Adipocyte (in vitro differentiated cells): ENCODE measurements at places on chromosomes 12 and 14.
A peak's percentile ranks its signal among the peaks of the same experiment; 100 is the strongest.

GRCh38 chr12:108967869-108968540 lies 52.9 kb downstream of the SVOP start:
- DNase-seq: no peak

DNA sequence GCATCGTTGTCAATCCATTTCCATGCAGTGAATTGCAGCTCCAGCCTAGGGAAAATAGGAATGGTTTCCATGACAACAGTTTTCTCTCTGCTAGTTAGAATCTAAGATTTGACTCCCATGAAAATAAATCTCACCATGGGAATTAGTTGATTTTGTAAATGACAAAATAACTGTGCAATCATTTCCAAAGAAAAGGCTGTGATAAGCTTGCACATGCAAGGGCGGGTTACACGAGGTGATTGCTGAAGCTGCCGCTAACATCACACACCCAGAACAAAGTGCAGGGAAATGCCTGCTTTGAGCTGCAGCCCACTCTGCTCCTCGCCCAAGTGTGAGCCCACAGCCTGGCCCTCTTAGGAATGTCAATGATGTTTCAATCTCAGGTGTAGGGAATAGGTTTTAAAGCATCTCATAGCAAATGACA lies 53.8 kb downstream of the TRIM9 start:
- DNase-seq: no peak

DNA sequence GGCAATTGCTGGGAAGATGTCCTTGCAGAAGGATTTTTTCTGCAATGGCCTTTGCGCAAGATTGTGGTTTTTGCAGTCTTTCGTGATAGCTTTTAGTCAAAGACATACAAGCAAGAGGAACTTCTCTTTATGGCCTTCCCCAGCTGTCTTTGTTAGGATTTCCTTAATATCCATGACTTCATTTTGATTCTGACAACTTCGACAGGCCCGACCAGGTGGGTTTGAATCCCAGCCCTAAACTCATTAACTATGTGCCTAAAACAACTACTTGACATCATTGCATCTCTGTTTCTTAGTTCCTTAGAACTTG lies 13.3 kb upstream of the VRK1 start:
- no peak for DNase-seq

- no peak for DNase-seq
Measured at GRCh38 chr14:77746064-77746702, 14.8 kb downstream of the SNW1 start.

GRCh38 chr14:22227084-22227483 lies 361.9 kb downstream of the DAD1 start:
- no peak for DNase-seq

DNA sequence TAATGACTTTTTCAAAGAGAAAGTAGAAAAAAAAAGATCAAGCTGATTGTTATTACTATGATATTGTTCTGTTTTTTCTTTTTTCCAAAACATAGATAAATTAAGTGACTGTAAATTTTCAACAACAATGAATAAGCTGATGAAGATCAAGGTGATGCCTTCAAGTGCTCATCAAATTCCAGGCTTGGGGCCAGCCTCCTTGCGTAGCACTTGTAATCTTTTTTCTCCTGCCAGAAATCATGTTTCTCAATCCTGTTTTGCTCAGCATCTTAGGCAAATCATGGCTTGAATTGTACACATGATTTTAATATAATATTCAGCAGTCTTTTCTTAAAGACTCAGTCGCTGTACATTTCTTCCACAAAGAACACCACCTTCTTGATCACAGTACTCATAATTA lies 333.2 kb downstream of the NPAS3 start:
- DNase-seq: no peak

- peak; percentile 14 for DNase-seq
Measured at GRCh38 chr14:32620303-32620702, 291.2 kb downstream of the AKAP6 start.

- no peak for DNase-seq
Measured at GRCh38 chr14:22491683-22492621, 97.1 kb downstream of the DAD1 start.

GRCh38 chr14:93299416-93299815 lies 33.4 kb downstream of the BTBD7 start:
- no peak for DNase-seq

- DNase-seq: no peak
Measured at GRCh38 chr12:50104417-50105366, 884 bp downstream of the GPD1 start.

GRCh38 chr12:574475-575128 lies 88.6 kb downstream of the NINJ2 start:
- DNase-seq: peak; percentile 35

GRCh38 chr12:115623764-115624334 lies 653.6 kb downstream of the MED13L start:
- DNase-seq: no peak

- no peak for DNase-seq
Measured at GRCh38 chr12:28217805-28218204, 27.5 kb downstream of the CCDC91 start.

DNA sequence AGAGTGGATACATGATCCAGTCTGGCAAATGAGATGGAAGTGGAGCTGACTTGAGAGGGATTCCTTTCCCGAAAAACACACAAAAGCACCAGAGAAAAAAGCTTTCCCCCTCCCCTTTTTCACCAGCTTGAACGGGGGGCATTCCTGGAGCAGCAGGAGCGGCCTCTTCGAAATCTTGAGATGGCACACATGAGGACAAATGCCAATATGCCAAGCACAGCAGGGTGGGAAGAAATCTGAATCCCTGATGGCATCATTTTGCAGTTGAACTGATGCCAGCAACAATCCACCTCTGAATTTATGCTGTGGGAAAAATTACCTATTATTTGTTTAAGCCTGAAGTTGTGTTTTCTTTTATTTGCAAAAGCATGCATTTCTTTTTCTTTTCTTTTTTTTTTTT lies 29.7 kb upstream of the BICD1 start:
- DNase-seq: no peak

DNA sequence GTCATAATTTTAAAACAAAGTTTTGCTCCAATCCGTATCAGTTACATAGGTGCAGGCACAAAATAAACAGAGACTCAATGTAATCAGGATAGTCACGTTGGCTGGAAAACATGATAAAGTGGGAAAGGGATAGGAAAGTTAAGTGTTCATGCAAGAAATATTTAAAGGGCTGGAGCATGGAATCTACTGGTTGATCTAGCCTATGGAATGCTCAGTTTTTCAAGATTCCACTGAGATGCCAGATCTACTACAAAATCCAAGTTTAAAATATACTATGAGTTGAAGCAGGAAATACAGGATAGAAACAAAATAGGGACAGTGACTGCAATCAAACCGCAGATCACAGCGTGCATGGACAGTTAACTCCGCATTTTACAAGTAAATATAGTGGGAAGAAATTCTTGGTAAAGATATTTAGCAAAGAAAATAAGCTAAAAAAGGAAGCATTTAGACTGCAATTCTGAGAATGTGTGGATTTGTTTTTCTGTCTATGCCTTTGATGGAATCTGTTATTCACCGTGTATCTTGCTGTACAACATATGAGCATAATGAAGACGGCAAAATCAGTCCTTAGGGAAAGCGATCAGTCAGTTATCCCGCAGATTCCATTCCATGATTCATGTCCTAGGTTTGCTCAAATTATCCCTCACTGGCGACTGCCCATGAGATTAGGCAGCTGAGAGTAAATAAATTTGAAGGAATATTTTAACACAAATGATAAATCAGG lies 1044.3 kb downstream of the FLRT2 start:
- peak; percentile 63 for DNase-seq

- peak; percentile 66 for DNase-seq
Measured at GRCh38 chr14:24080888-24081738, 9.8 kb downstream of the CPNE6 start.

- peak; percentile 35 for DNase-seq
Measured at GRCh38 chr12:12877781-12878455, 13.4 kb upstream of the GPRC5A start.

- peak; percentile 60 for DNase-seq
Measured at GRCh38 chr14:53355581-53356112, 202.5 kb upstream of the DDHD1 start.

DNA sequence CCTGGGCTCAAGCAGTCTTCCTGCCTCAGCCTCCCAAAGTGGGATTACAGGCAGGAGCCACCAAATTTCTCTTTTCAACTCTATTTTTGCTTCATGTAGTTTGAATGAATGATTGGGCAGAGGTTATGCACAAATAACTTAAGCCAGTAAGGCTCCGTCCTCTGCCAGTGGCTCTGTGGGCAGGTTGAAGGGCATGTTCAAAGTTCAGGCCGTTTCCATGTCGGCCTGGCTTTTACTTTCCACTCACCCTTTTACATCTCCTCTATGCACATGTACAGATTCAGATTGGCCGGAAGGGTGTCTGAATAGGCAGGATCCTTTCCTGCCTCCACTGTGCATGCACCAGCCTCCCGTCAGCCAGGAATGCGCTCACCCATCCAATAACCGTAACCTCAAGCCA lies 132.3 kb downstream of the EML1 start:
- no peak for DNase-seq

DNA sequence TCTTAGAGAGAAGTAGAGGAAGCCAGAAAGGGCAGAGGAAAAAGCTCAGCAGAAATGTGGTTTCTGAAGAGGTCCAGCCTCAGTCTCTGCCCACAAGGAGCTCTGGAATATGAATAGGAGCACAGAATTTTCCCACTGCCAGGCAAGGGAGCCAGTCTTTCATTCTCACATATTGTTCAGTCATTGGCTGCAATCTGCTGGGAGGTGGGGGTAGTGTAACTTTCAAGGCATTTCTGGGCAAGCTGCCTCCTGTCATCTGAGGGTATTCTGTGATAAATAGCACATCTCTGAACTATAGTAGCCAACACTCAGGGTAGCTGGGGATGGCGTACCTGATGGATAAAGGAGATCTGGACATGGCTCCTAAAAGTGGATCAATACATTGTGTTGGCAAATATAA lies 127.2 kb downstream of the LRRK2 start:
- no peak for DNase-seq

GRCh38 chr12:70648191-70648590 lies 11.0 kb upstream of the PTPRB start:
- no peak for DNase-seq

DNA sequence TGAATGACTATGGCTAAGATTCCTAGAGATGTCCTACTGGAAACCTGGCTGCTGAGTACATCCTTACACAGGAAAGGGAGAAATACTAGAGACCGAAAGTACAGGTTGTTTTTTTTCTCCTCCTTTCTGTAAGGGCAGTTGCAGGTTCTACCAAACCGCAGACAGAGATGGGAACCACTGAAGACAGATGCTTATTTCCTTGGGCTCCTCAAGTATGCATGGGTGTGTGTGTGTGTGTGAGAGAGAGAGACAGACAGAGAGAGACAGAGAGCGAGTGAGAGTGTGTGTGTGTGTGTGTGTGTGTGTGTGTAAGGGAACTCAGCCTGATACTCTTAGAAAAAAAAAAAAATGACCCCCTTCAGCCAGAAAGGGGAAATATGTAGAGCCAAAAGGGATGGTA lies 42.5 kb downstream of the MAP4K5 start:
- no peak for DNase-seq

GRCh38 chr12:102513739-102514138 lies 33.4 kb upstream of the IGF1 start:
- no peak for DNase-seq

- DNase-seq: no peak
Measured at GRCh38 chr14:89952576-89952975, 2.0 kb downstream of the EFCAB11 start.

DNA sequence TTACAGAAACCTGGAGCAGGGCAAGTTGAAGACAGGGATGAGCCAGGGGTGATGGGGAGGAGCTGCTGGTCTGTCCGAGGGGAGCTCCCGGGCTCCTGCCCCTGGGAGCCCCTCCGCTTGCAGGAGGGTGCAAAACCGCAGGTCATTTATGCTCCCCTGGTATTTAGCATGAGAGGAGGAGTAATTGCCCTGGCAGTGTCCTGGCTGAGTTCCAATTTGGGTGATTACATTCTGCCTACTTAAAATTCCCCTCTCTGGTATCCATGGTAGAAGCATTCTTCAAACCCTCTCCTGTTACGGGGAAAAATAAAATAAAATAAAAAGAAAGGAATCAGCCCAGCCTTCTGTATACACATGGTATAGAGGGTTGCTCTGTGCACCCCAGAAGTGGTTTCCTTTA lies 61.7 kb upstream of the VRK1 start:
- DNase-seq: no peak

- no peak for DNase-seq
Measured at GRCh38 chr12:7101047-7101693, 7.8 kb downstream of the C1RL start.

DNA sequence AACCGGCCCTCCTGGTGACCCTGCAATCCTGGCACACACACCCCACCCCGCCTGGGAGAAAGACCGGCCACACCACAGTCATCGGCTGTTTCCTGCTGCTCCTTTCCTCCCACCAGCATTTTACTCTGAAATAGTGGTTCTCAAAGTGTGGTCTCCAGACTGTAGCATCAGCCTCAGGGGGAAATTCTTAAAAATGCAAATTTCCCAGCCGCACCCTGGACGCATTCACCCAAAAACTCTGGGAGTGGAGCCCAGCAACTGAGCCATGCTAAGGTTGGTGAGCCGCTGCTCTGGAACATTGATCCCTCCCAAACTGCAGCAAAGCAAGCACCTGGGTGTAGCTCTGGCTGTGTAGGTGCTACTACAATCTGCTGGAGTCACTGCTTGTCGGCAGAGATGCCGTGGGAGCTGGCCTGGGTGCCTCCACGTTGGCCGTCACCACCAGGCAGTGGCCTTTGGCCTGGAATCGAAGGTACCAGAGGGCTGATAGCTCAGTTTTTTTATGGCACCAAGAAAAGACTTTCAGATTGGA lies 38.4 kb upstream of the BCL2L14 start:
- DNase-seq: no peak

GRCh38 chr14:49907186-49907585 lies 14.3 kb downstream of the ARF6 start:
- DNase-seq: no peak

GRCh38 chr14:90632451-90632850 lies 183.8 kb downstream of the TTC7B start:
- no peak for DNase-seq

- no peak for DNase-seq
Measured at GRCh38 chr14:90455100-90455571, 58.3 kb downstream of the CALM1 start.

DNA sequence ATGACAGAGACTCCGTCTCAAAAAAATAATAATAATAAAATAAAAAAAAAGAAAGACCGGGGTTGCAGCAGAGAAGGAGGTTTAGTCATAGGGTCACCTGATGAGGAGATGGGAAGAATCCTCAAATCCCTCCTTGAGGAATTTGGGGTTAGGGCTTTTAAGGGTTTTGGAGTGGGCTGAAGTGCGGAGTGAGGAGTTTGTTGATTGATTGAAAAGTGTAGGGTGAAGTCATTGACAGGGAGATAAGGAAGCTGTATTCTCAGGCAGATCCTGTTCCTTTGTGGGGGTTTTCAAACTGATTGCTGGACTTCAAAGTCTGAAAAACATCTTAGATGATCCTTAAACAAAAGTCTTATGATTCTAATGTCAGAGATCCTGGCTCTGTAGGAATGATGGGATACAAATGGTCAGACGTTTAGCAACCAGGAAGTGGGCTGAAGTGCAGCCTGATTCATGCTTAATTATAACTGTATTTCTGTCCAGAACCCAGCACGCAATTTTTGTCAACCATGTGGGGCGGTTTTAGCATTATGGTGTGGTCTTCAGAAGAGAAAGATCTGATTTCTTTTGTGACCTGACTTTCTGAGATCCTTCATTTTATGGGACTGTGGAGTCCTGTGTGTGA lies 16.0 kb downstream of the FNTB start:
- DNase-seq: peak; percentile 58

- DNase-seq: no peak
Measured at GRCh38 chr14:30264161-30264560, 294.8 kb upstream of the G2E3 start.
